Transverse colon (tissue), 4 donors: ENCODE measurements at places on chromosomes 16 and 17. TPM values are rescaled to one million over a fixed set of nuclear protein-coding genes. Genes with fewer than 3 reads are reported as not detected.

Gene TP53TG3F
- not detected for total RNA-seq

Gene HOXB1
- not detected for total RNA-seq

Gene TEX19
- total RNA-seq = not detected

Gene MPP3
- total RNA-seq = 10.7 TPM

Gene PRSS33
- not detected for total RNA-seq

Gene HES7
- not detected for total RNA-seq

Gene NPIPB12
- 411 TPM for total RNA-seq

Gene HAS3
- total RNA-seq = 8.2 TPM

Gene ABCC3
- total RNA-seq = 450 TPM

Gene ZSCAN10
- not detected for total RNA-seq

Gene ALOX15B
- total RNA-seq = 44.4 TPM

Gene CTF1
- total RNA-seq = 0.95 TPM

Gene RND2
- total RNA-seq = not detected

Gene MYH13
- total RNA-seq = 2.6 TPM

Gene TBC1D3B
- not detected for total RNA-seq

Gene CDC42EP4
- total RNA-seq = 72.9 TPM
